ENCODE measurements at places on chromosomes 3 and 15.

DNA sequence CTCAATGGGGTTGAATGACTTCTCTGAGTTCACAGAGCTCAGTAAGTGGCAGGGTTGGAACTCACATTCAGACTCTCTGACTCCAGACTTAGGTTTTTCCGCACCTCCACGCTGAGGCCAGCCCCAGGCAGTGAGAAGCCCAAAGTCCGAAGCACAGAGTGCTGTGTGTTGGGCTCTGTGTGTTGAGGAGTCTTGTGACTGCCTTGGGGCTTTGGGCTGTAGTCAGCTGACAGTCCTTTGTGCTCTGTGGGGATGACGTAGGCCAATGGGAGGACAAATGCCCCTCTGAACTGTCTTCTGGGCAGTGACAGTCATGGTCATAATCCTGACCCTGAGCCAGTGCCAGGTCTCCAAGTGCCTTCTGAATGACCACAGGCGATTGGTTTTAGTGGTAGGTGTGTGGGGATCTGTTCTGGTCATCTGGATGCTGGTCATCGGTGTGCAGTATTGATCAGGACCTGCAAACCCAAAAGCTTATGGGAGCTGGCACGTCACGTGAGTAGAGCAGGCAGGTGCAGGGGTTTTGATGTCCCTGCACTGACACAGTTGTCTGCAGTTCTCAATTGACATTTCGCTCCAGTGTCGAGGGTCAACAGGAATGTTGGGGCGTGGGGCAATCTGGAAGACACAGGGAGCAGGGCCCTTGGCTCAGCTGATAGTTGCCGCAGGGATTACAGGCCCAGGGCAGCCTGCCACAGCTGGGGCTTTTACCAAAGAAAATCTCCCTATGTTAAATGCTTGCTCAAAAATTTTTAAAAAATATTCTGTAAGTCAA lies 45.3 kb downstream of the CAPN3 start:
- no peak for DNase-seq

DNA sequence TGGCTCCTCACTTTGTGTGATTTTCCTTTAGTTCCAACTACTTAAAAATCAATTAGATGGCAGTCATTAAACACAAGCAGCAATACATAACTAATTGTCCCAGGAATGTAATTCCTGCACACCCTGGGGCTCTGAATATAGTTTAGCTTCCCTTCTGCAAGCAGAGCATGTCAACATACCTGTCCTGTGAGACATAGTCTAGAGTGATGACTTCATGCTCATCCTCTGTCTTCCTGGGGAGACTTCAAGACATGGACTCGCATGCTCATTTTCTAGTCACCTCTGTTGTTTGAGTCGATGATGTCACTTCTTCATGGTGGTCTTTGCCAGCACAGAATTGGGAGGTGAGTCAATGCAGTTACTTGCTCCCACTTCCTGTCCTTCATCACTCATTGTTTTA lies 15.7 kb downstream of the C3orf52 start:
- no peak for DNase-seq

DNA sequence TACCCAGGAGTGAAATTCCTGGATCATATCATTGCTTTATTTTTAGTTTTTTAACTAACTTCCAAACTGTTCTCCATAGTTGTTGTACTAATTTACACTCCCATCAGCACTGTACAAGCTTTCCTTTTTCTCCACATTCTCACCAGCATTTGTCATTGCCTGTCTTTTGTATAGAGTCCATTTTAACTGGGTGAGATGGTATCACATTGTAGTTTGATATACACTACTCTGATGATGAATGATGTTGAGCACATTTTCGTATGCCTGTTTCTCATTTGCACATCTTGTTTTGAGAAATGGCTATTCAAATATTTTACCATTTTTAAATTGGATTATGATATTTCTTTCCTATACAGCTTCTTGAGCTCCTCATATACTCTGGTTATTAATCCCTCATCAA lies 1586.6 kb downstream of the SI start:
- no peak for DNase-seq

DNA sequence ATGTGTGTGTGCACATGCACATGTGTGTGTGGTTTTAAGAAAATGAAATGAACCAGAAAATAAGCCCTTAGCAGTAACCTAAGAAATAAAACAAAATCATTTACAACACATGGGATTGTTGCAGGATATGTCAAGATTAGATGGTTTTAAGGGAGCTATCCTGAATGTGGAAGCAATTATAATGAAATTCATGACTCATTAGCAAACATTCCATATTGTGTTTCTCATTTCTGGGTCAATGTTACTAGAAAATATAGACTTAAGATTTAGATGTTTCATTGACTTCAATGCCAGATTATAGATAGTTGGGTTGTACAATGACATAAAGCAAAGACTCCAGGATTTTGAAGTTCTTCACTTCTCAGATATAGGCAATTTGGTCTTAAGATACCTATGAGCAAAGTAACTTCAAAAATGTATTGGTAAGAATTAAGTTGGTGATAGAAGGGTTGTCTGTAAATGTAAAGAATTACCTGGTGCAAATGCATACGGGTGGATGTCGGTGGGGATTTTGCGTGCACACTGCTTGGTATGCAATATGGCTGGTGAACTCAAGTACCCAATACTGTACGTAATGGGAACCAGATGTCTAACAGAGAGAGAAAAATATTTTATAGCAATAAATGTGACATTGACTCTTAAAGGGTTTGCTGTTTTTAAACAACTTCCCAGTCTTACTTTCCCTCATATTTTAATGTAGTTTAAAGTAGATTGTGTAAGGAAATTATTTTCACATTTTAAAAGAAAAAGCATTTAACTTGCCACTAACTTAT lies 53.9 kb upstream of the NR2F2 start:
- no peak for DNase-seq

DNA sequence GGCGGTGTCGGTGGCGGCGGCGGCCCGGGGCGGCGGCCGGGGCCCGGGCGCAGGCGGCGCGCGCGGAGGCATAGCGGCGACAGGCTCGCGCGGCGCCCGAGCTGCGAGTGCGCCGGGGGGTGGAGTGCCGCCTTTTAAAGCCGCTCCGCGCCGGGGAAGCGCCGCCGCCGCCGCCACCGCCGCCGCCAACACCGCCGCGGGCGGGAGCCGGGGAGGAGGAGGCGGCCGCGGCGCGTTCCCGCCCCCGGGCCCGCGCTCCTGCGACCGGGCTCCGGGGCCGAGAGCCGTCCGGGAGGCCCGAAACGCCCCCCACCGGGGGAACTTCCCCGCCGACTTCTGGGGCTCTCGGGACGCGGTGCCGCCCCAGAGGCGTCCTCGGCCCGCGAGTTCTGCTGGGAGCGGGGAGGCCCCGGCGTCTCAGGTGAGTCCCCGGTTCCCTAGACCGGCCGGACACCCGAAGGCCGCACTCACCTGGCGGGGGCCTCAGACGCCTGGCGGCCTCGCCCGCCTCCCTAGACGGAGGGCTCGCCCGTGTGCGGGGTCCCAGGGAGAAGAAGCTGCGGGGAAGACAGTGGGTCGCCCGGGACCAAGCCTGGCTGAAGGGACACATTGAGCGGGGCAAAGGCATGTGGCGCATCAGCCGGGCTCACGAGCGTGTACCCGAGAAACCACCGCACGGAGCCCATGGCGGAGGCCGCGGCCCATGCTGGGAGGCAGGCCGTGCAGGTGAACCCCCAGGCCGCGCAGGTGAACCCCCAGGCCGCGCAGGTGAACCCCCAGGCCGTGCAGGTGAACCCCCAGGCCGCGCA lies at the start of gene PCSK6:
Gene PCSK6, minus strand, starts transcription at position 109 of the 809 bp plus-strand sequence. Its CDS starts 37 bp downstream, at position 72.
- no peak for DNase-seq

DNA sequence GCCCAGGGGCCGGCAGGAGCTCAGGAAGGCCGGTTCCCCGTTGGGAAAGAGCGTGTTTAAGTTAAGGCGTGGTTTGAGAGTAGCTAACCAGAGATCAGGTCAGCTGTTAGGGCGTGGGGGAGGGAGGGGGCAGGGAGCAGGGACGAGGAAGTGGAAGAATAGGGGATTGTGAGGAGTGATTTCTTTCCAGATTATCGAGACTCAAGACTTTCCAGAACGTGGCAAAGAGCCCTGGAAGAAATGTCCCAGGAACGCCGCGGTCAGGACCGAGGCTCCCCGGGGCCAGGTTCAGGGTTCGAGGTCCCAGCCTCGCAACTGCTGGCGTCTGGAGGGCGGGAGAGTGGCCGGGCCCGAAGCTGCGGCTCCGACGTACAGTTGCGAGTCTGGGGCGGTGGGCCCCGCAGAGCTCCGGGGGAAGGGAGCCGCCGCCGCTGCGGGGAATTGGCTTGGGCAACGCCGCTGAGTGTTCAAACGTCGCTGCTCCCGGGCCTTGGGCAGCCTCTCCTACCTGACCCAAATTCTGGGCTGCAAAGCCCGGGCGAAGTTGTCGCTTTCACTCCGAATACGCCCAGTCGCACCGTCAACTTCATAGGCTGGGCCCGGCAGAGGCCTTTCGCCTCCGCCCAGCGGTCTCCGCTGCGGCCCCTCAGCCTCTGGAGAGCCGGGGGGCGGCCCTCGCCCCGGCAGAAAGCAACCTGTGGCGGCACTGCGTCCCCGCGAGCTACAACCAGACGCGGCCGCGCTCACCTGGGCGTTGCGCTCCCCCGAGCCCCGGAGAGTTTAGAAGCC lies 9.5 kb downstream of the ISL2 start:
- peak; percentile 7 for DNase-seq

- DNase-seq, result no peak
These were observed 23.9 kb upstream of the AADACL2 start for GRCh38 chr3:151709847-151710246.

GRCh38 chr3:124119056-124119716 lies 127.3 kb upstream of the ROPN1 start:
- DNase-seq, result no peak
